ENCODE measurements at places on chromosomes 4 and X. TPM values are rescaled to one million over a fixed set of nuclear protein-coding genes. Genes with fewer than 3 reads are reported as not detected.

The NCAPG gene
- 1.4 TPM for total RNA-seq

The SPANXN1 gene
- not detected for total RNA-seq

The C1QTNF7 gene
- not detected for total RNA-seq

The TLR2 gene
- total RNA-seq: 9.3 TPM

The SSX1 gene
- total RNA-seq: not detected

The NUP62CL gene
- total RNA-seq: 1.8 TPM

The BEX5 gene
- total RNA-seq: 0.16 TPM

The PRSS12 gene
- total RNA-seq: 0.65 TPM

The GC gene
- not detected for total RNA-seq

The ADAD1 gene
- not detected for total RNA-seq

The ARL9 gene
- 1.6 TPM for total RNA-seq

The GPR82 gene
- total RNA-seq: not detected

The GAGE12D gene
- total RNA-seq: not detected

The AMTN gene
- not detected for total RNA-seq

The PCDH11X gene
- total RNA-seq: not detected

The TSC22D3 gene
- 277 TPM for total RNA-seq

The COX7B2 gene
- total RNA-seq: not detected

The TBC1D19 gene
- 11.7 TPM for total RNA-seq

The ETNPPL gene
- not detected for total RNA-seq

The MAD2L1 gene
- total RNA-seq: 4.3 TPM

The GPR50 gene
- not detected for total RNA-seq

The F9 gene
- not detected for total RNA-seq

The CNGA1 gene
- 0.25 TPM for total RNA-seq

The MAOB gene
- total RNA-seq: 7.6 TPM

The SHROOM2 gene
- 18.1 TPM for total RNA-seq

The BEND4 gene
- total RNA-seq: under 0.01 TPM

The GSTCD gene
- 11.0 TPM for total RNA-seq

The SPIN2A gene
- total RNA-seq: not detected
